ENCODE measurements at places on chromosomes 12 and 14. TPM values are rescaled to one million over a fixed set of nuclear protein-coding genes. Genes with fewer than 3 reads are reported as not detected.
A peak's percentile ranks its signal among the peaks of the same experiment; 100 is the strongest.

GRCh38 chr12:41367726-41368405 lies 179.7 kb downstream of the PDZRN4 start:
- H3K4me1 ChIP-seq = peaks cover 11% of the 10 kb centered on the region
- H3K4me3 ChIP-seq = no peak overlapping the region
- no peak overlapping the region for H3K27ac ChIP-seq

DNA sequence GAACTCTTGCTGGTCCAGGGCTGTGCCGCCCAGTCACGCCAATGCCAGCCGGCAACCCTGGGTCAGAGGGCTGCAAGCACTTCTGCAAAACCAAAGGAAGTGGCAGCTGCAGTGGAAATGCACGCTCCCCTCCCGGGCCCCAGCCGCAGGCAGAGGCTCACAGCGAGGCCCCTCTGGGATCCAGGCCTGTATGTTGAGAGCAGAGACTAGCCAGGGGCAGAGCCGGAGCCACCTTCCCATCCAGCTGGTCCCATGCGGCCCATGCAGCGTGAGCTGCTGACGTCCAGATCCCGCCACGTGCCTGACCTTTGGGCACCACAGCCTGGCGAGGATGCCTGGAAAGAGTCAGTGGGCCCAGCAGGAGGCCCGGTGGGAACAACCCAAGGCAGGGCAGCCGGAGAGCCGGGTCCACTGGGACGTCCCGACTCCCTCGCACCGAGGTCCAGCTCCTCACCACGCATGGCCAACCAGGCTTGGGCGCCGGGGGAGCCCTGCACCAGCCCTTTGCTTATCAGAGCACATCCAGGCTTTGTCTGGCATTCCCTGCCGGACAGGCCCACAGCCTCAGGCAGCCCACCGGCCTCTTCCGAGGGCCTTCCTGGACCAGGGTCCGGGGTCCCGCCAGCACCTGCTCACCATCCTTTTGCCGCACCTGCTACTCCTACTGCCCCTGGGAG lies 4.3 kb downstream of the GPR132 start:
- peaks cover 29% of the 10 kb centered on the region for H3K4me1 ChIP-seq
- no peak overlapping the region for H3K27ac ChIP-seq
- no peaks in the 10 kb centered on the region for H3K36me3 ChIP-seq
- no peak overlapping the region for H3K4me3 ChIP-seq
- peaks cover 9% of the 10 kb centered on the region for H3K27me3 ChIP-seq

Gene ANGEL1
- total RNA-seq = 28.7 TPM

DNA sequence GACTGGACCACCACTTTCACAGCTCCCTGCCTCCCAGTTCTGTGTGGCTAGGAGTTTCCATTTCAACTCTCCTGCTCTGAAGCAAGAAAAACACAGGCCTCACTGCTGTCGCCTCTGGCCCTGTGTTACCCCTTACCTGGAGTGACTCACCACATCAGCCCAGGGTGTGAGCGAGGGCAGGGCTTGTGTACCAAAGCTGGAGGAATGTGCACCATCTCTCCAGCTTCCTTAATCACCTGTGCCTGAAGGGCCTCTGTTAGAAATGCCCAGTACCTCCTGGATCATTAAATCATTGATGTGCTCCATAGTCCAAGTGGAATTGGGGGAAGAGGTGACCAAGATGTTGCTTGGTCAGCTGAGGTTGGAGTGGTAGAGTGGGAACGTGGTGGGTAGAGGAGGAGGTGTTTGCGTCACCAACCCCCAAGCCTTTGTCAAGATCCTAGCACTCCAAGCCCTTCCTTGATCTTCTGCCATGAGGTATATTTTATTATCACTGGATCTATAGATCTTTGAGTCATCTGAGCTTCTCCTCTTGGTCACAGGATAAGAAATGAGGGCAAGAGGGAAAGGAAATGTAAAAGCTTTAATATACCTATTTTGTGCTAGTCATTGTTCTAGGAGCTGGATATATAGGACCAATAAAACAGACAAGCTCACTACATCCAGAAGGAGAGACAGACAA lies 51.3 kb downstream of the SSPN start:
- no peaks in the 10 kb centered on the region for H3K36me3 ChIP-seq
- H3K4me1 ChIP-seq = no peaks in the 10 kb centered on the region
- no peak overlapping the region for H3K4me3 ChIP-seq
- no peaks in the 10 kb centered on the region for H3K27me3 ChIP-seq
- H3K27ac ChIP-seq = no peak overlapping the region
- no peak for DNase-seq

DNA sequence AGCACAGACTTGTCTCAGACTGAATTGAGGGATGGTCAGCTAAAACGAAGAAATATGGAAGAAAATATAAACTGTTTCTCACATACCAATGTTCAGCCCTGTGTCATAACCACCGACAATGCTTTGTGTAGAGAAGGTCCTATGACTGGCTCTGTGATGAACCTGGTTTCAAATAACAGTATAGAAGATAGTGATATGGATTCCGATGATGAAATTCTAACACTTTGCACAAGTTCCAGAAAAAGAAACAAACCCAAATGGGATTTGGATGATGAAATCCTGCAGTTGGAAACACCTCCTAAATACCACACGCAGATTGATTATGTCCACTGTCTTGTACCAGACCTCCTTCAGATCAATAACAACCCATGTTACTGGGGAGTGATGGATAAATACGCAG lies 7.9 kb upstream of the MAPK1IP1L start:
- H3K36me3 ChIP-seq = peaks cover 4% of the 10 kb centered on the region
- DNase-seq = no peak
- no peak overlapping the region for H3K27ac ChIP-seq
- H3K27me3 ChIP-seq = no peaks in the 10 kb centered on the region
- H3K4me3 ChIP-seq = no peak overlapping the region
- H3K4me1 ChIP-seq = no peaks in the 10 kb centered on the region

GRCh38 chr12:52164624-52165023 lies 27.2 kb downstream of the KRT80 start:
- H3K27me3 ChIP-seq = no peaks in the 10 kb centered on the region
- no peak overlapping the region for H3K4me3 ChIP-seq
- H3K36me3 ChIP-seq = no peaks in the 10 kb centered on the region

GRCh38 chr12:86914721-86915120 lies 658.5 kb upstream of the MGAT4C start:
- H3K4me1 ChIP-seq = no peaks in the 10 kb centered on the region
- no peaks in the 10 kb centered on the region for H3K27me3 ChIP-seq
- DNase-seq = peak; percentile 54
- no peaks in the 10 kb centered on the region for H3K36me3 ChIP-seq

DNA sequence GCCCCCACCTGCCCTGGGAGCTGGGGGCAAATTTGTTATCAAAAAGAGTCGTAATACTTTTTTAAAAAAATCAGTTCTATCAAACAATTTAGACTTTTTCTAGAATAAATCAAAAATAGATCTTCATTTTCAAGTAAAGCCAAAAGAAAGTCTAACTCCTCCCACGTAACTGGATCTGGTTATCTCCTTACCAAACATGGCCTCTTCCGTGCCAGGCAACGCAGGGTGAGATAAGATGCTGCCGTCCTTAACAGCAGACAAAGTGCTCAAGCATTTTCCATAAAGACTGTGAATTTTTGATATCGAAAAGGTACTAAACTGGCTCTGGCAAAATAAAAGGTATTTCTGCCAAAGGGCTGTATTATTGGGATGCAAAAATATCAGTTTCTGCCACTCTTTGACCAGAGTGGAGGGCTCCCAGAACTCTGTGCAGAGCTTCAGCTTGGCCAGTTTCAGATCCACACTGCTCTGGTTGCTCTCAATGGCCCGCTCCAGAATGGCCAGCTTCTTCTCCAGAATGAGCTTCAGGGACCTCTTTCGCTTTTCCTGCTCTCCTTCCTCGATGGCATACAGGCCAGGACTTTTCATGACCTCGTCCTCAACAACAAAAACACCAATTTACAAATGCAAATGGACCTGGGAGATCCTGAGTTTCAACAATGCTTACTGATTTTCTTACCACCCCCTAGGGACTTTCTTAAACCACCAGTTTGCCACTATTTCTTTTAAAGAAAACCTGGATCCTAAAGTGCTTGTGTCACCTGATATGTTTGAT lies 29.0 kb downstream of the NRDE2 start:
- DNase-seq = no peak
- H3K4me1 ChIP-seq = no peaks in the 10 kb centered on the region
- H3K36me3 ChIP-seq = no peaks in the 10 kb centered on the region
- no peak overlapping the region for H3K27ac ChIP-seq

GRCh38 chr12:92300777-92301176 lies 155.1 kb upstream of the BTG1 start:
- H3K27ac ChIP-seq = no peak overlapping the region
- no peaks in the 10 kb centered on the region for H3K27me3 ChIP-seq
- H3K4me3 ChIP-seq = no peak overlapping the region
- peaks cover 36% of the 10 kb centered on the region for H3K4me1 ChIP-seq
- H3K36me3 ChIP-seq = no peaks in the 10 kb centered on the region

- H3K36me3 ChIP-seq = no peaks in the 10 kb centered on the region
- H3K27ac ChIP-seq = no peak overlapping the region
- no peak overlapping the region for H3K4me3 ChIP-seq
These were observed 80.1 kb upstream of the VRK1 start for GRCh38 chr14:96717116-96717515.

- no peaks in the 10 kb centered on the region for H3K36me3 ChIP-seq
- no peaks in the 10 kb centered on the region for H3K4me1 ChIP-seq
- H3K27ac ChIP-seq = no peak overlapping the region
- no peak for DNase-seq
- H3K27me3 ChIP-seq = no peaks in the 10 kb centered on the region
- no peak overlapping the region for H3K4me3 ChIP-seq
These were observed 35.5 kb upstream of the SFSWAP start for GRCh38 chr12:131675126-131676080.

- H3K4me3 ChIP-seq = no peak overlapping the region
- no peaks in the 10 kb centered on the region for H3K27me3 ChIP-seq
- H3K36me3 ChIP-seq = no peaks in the 10 kb centered on the region
These were observed 48.5 kb downstream of the MDM2 start for GRCh38 chr12:68856510-68856909.

- H3K4me3 ChIP-seq = no peak overlapping the region
- no peaks in the 10 kb centered on the region for H3K4me1 ChIP-seq
- H3K36me3 ChIP-seq = no peaks in the 10 kb centered on the region
- H3K27ac ChIP-seq = no peak overlapping the region
- peaks cover 23% of the 10 kb centered on the region for H3K27me3 ChIP-seq
These were observed 31.2 kb upstream of the OAS1 start for GRCh38 chr12:112875608-112876007.

DNA sequence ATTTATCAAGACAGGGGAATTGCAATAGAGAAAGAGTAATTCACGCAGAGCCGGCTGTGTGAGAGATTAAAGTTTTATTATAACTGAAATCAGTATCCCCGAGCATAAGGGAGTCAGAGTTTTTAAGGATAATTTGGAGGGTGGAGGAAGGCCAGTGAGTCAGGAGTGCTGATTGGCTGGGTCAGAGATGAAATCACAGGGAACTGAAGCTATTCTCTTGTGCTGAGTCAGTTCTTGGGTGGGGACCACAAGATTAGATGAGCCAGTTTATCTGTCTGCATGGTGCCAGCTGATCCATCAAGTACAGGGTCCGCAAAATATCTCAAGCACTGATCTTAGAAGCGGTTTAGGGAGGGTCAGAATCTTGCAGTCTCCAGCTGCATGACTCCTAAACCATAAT lies 96.6 kb downstream of the CCDC60 start:
- H3K36me3 ChIP-seq = no peaks in the 10 kb centered on the region
- H3K27me3 ChIP-seq = no peaks in the 10 kb centered on the region
- no peak overlapping the region for H3K27ac ChIP-seq
- H3K4me1 ChIP-seq = peaks cover 18% of the 10 kb centered on the region
- no peak for DNase-seq

Gene CPNE8
- total RNA-seq = 13.0 TPM

DNA sequence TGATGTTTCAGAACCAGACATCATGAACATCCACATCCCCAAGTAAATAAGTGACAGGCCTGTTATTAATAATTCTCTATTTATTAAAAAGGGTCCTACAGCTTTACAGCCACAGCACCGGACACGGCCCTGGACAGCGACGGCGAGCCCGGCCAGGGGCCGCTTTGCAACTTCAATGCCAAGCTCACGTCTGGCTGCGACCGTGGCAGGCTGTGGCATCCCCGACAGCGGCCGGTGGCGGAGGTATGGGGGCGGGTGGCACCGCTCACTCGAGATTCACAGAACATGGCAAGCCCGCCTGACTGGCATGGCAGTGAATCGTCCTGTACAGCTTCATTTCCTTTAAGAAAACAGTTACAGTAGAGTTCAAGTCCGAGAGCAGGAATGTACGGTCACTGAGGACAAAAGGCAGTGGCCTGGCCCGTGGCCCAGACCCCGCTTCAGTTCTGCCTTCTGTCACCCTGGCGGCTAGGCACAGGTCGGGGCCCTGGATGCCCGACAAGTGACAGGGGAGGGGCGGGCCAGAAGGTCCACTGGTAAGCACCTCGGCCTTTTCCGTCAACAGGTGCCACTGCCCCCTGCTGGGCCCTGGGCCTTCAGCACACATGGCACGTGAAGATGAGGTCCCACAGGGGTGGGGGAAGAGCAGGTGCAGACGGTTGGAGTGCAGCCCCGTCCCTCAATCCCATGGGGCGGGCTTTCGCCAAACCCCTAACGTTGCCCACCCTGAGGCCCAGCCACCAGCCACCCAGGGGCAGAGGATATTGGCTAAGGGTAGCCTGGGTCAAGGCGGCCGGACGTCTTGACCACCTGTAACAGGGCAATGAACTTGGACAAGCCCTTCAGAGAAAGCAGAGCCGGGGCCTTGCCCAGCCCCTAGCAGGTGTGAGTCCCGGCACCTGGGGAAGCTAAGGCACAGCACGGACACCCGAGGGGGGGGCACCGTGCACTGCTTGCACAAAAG lies 30.3 kb downstream of the HIP1R start:
- no peak for DNase-seq
- peaks cover 2% of the 10 kb centered on the region for H3K4me1 ChIP-seq
- H3K36me3 ChIP-seq = no peaks in the 10 kb centered on the region
- no peak overlapping the region for H3K27ac ChIP-seq

DNA sequence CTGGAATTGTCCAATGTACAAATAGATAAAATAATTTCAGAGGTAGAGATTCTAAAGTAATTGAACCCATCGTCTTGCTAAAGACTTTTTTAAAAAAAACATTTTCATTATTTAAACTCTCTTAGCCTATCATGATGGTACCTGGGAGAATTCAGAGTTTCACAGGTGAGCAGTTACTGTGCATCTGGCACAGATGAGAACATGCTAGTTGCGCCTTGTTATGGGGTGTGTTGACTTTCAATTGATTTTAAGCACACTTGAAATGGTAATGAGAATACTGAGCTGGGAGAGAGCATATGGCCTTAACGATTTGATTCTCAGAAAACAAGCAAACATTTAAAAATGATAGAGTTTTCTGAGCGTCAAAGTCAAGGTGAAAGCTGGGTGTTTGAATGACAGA lies 66.6 kb downstream of the FLRT2 start:
- no peaks in the 10 kb centered on the region for H3K36me3 ChIP-seq
- H3K4me3 ChIP-seq = no peak overlapping the region
- H3K4me1 ChIP-seq = peaks cover 9% of the 10 kb centered on the region
- no peaks in the 10 kb centered on the region for H3K27me3 ChIP-seq

Gene GPR65
- not detected for total RNA-seq

- H3K4me1 ChIP-seq = peaks cover 5% of the 10 kb centered on the region
- no peak overlapping the region for H3K27ac ChIP-seq
- H3K4me3 ChIP-seq = no peak overlapping the region
- peaks cover 47% of the 10 kb centered on the region for H3K27me3 ChIP-seq
- no peak for DNase-seq
These were observed 5.9 kb upstream of the SPTB start for GRCh38 chr14:64885559-64885958.

Gene NPFF
- not detected for total RNA-seq

Gene FLRT2
- 8.7 TPM for total RNA-seq

Gene TSPAN8
- total RNA-seq = not detected

Measured in neural progenitor cell (in vitro differentiated cells).